GM12891 (cell line): ENCODE measurements at places on chromosomes 3 and 15.
A peak's percentile ranks its signal among the peaks of the same experiment; 100 is the strongest.

DNA sequence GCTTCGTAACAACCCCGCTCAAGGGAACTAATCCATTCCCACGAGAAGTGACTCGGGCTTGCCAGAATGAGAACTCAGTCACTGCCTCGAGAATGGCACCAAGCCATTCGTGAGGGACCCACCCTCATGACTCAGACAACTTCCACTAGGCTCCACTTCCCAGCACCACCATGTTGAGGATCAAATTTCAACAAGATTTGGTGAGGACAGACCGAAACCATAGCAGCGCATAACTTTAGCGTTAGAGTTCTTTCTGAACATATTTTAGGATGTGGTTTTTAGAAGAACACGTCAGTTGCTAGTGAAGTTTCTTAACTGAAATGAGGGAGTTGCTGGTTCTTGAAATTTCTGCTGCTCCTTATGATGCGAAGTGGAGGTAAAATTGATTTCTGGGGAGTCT lies 13.5 kb downstream of the PTPRG start:
- no peak for DNase-seq

DNA sequence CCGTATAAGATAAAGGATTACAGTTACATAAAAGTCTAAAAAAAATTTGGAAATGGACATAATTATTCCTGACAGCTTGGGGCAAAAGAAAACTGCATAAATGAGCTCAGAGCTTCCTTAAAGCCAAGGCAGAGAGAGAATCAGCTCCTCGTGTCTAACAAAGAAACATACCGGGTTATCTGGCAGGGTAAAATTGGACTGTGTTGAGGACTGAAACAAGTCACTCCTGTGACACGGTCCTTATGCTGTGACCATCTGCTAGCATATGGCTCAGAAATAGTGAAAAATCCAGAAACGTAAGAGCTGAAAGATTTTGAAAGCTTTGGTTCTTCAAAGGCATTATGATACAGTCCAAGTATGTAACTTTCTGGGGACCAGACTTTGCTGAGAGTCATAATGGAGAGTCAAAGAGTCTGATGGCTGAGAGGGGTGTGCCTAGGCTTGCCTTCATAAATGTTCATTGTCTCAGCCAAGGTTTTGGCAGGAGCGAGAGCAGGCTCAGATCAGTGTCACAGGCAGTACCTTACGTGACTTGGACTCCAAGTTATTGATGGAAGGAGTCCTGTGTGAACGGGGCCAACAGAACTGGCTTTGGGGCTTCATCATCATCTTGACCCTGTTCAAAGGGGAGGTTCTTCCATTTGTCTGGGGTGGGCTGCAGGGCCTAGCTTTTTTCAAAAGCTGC lies 12.5 kb downstream of the MAP6D1 start:
- no peak for DNase-seq

DNA sequence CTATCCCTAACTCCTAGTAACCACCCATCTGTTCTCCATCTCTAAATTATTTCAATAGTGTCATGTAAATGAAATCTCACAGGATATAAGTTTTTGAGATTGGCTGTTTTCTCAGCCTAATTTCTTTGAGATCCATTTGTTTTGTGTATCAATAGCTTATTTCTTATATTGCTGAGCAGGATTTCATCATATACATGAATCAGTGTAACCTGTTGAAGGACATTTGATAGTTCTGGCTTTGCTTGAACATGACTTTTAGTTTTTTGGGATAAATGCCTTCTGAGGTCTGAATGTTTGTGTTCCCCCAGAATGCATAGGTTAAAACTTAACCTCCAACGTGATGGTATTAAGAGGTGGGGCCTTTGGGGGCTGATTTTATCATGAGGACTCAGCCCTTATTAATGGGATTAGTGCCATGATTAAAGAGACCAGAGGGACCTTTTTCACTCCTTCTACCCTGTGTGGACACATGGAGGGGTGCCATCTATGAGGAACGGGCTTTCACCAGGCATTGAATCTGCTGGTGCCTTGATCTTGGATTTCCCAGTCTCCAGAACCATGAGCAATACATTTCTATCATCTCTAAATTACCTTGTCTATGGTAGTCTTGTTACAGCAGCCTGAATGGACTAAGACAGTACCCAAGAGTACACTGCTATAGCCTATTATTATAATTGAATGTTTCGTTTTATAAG lies 118.3 kb downstream of the FNDC3B start:
- no peak for DNase-seq

- no peak for DNase-seq
Observed at GRCh38 chr15:94912760-94913159, 681.4 kb downstream of the MCTP2 start.

DNA sequence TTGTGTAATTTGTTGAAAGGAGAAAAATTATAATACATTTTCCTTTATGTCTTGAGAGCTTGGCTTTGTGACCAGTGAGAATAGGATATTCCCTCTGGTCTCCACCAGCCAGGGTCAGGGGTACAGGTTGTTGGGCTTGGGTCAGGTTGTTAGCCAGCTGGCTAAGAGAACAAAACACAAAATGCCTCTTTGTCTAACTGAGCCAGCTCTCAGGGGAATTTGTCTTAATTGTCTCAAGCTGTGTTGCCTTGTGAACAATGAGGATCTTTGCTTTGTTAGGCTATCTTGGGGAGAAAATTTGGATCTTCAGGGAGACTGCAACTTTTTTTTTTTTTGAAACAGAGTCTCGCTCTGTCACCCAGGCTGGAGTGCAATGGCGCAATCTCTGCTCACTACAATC lies 17.7 kb upstream of the GK5 start:
- DNase-seq: no peak

- DNase-seq: no peak
Observed at GRCh38 chr3:78823859-78824258, 943.9 kb downstream of the ROBO1 start.

DNA sequence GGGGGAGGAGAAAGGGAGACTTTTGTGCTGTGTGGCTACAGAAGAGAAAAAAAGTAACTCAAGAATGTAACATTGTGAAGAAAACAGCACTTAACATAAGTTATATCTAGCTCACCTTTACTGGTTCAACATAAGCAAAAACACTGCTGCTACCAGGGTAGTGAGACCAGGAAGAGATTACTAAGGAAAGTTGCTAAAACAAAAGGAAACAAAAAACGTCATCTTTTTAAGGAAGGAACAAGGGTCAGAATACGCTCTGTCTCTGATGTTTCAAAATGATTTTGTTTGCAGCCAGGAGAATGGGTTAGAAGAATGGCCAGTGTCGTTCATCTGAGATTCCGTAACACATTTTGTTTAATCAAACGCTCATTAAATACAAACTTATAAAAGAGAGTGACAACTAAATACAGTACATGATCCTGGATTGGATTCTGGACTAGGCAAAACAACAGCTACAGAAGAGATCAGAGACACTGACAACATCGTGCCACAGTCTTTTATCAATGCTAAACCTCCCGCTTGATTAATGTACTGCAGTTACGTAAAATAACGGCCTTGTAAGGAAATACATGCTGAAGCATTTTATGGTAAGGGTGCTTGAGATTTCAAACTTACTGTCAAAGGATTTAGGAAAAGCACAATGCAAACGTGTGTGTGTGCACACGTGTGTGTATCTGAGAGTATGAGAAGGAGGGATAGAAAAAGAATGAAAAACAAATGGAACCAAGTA lies 67.7 kb downstream of the FOXP1 start:
- DNase-seq: no peak

- DNase-seq: no peak
Observed at GRCh38 chr3:38480093-38480445, 16.1 kb upstream of the EXOG start.

DNA sequence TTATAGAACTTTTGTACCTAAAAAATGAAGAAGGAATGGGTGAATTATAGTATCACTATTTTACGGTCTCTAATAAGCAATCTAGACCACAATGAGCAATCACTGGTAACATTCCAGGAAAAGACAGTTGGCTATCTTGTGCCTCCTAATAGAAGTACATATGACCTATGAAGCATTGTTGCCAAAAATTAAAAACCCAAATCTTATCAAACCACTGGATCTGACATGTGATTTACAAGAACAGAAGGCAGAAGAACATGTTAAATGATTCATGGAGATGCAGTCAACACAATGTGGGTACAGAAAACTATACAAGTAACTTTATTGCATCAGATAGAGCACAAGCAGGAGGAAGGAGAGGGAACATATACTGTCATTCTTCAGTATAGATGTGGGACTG lies 14.5 kb upstream of the HYKK start:
- DNase-seq: no peak

DNA sequence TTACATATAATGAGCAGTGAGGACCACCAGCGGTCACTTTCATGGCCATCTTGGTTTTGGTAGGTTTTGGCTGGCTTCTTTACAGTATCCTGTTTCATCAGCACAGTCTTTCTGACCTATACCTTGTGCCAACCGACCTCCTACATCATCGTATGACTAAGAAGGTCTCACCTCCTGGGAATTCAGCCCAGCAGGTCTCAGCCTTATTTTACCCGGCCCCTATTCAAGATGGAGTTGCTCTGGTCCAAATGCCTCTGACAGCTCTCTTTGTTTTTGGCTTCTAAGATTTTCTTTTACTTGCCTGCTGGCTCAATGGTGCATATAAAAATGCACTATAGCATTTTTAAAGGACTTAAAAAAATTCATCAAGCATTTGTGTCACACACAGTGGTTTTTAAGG lies 3.2 kb upstream of the MME start:
- no peak for DNase-seq

GRCh38 chr3:59192473-59192872 lies 142.6 kb upstream of the CFAP20DC start:
- DNase-seq: no peak

DNA sequence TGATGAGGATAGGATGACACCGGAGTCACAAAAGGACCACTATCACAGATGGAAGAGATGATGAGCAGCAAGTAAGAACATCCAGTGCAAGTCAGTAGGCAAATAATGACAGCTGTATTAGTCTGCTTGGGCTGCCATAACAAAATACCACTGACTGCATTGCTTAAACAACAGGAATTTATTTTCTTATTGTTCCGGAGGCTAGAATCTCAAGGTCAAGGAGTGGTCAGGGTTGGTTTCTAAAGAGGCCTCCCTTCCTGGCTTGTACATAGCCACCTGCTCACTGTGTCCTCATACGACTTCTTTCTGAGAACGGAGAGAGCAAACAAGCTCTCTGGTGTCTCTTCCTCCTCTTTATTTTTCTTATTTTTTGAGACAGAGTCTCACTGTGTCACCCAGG lies 380.7 kb downstream of the PLOD2 start:
- no peak for DNase-seq

DNA sequence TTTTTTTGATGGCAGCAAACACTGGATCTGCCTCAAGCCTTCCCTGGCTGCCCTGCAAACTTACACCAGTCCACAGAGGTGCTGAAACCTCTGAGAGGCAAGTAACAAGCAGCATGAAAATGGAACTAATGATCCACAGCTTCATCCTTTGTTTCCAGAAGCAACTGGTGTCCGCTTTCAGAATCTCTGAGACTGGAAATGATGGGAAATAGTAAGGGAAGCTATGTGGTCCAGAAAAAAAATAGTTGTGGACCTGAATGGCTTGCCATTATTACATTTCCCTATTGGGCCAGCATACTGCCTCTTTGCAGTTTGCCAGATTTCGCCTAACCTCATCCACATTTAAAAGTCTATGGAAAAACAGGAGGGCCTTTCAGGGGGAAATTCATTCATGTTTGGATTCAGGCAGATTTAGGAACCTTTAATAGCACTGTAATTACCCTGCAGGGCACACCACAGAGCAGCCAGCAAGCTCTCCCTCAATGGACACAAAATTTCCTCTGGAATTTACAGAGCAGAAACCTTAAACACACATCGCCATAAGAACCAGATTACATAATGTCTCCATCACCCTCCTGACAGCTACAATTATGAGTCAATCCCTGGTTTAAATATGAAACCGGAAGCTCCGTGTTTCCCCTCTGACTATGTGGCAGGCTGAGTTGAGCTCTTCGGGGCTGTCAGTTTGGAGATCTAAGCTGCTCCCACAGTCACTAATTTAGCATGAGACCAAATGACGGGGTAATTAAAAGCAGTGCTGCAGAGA lies 134.4 kb downstream of the TMCO5A start:
- peak; percentile 43 for DNase-seq

GRCh38 chr3:138051947-138052802 lies 42.2 kb downstream of the CLDN18 start:
- no peak for DNase-seq

DNA sequence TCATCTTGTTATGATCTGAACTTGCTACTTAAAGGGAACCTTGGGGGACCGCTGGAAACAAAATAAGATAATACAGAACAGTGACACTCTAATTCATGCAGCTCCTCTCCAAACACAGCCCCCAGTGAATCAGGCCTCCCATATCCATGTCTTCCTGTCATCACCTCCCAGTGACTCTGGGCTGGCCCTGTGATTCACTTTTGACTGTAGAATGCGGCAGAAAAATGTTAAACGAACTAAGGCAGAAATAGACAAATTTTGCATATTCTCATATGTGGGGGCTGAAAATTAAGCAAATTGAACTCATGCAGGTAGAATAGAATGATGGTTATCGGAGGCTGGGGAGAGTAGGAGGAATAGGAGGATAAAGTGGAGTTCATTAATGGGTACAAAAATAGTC lies 20.2 kb upstream of the GADL1 start:
- no peak for DNase-seq

- DNase-seq: no peak
Observed at GRCh38 chr3:62554264-62554799, 181.0 kb upstream of the FEZF2 start.

DNA sequence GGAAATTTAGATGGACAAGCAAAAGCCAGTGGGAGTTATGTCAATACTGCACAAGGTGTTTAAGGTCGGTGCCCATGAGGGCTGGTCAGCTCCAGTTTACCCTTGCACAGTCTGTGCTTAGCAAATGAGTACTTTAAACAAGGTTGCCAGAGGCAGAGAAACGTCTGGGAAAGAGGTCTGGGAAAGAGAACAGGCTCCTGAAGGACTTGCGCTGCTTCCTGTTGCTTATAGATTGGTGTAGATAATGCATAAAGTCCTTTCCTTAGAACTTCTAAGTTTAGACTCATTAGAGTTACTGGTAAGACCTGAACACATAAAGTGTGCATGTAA lies 162.6 kb upstream of the P2RY1 start:
- DNase-seq: no peak

DNA sequence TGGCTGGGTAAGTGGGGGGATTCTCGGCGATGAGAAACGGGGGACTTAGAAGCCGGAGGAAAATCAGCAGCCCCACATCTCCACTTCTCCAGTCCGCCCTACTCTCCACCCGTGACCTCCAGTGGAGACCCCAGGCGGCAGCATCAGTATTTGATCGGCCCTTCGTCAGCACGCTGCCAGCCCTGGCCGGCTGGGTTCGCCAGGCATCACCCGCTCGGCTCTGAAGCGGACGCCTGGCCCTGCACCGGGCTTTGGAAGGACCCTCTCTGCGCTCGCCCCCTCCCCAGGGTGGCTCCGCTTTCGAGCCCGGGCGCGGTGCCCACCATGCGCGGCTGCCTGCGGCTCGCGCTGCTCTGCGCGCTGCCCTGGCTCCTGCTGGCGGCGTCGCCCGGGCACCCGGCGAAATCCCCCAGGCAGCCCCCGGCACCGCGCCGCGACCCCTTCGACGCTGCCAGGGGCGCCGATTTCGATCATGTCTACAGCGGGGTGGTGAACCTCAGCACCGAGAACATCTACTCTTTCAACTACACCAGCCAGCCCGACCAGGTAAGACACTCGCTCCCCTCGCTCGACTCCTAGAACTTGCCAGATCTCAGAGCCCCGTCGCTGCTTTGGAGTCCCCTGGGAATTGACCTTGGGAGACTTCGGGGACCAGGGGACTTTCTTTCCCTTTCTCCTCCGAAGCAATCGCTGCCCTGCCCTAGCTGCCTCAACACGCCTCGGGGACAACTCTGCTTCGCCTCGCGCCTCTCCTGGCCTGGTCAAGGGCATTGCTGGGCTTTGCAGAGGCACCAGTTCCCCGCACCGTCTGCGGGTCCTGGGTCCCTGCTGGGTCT lies 561 bp downstream of the SIDT1 start:
- DNase-seq: no peak
